ENCODE measurements at places on chromosomes 13 and 19. TPM values are rescaled to one million over a fixed set of nuclear protein-coding genes. Genes with fewer than 3 reads are reported as not detected.

- no peak overlapping the region for H3K4me3 ChIP-seq
- H3K36me3 ChIP-seq: no peaks in the 10 kb centered on the region
- peak overlapping the region; percentile 99 for H3K27ac ChIP-seq
- DNase-seq: no peak
Measured at GRCh38 chr19:13848340-13848677, 28.6 kb upstream of the NANOS3 start.

DNA sequence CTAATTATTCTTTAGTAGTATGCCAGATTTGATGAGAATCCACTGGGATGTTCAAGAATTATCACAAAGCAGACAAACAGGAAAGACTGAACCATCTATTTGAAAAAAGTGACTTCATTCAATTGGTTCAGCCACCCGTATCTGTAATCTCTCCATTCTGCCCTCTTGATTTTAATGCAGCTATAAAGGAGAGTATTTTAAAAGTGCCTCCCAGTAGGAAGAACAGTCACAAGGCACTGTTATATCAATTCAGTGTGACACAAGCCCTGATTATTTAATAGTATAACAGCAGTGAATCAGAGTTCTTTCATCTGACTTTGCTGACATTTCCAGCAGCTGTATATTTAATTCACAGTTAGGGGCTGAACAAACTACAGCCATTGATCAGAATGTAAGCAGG is 77.3 kb upstream of the SLAIN1 start:
- no peaks in the 10 kb centered on the region for H3K27me3 ChIP-seq
- H3K4me3 ChIP-seq: no peak overlapping the region
- no peak overlapping the region for H3K27ac ChIP-seq
- no peaks in the 10 kb centered on the region for H3K4me1 ChIP-seq
- DNase-seq: no peak
- H3K36me3 ChIP-seq: no peaks in the 10 kb centered on the region

GRCh38 chr19:17687857-17688784 is at the start of gene UNC13A:
Gene UNC13A, minus strand, starts transcription at chr19:17688354. Its CDS starts 155 bp downstream, at chr19:17688199.
- DNase-seq: no peak
- H3K27ac ChIP-seq: no peak within 1 kb of the TSS
- H3K4me1 ChIP-seq: peaks cover 14% of the 10 kb centered on the region

GRCh38 chr13:40095695-40096356 is 440.4 kb downstream of the COG6 start:
- no peak for DNase-seq
- H3K27ac ChIP-seq: no peak overlapping the region
- no peak overlapping the region for H3K4me3 ChIP-seq
- no peaks in the 10 kb centered on the region for H3K36me3 ChIP-seq
- H3K27me3 ChIP-seq: no peaks in the 10 kb centered on the region
- H3K4me1 ChIP-seq: no peaks in the 10 kb centered on the region

GRCh38 chr19:15437355-15438123 is 12.2 kb downstream of the WIZ start:
- no peak for DNase-seq
- no peaks in the 10 kb centered on the region for H3K36me3 ChIP-seq
- H3K27ac ChIP-seq: no peak overlapping the region
- no peak overlapping the region for H3K4me3 ChIP-seq

DNA sequence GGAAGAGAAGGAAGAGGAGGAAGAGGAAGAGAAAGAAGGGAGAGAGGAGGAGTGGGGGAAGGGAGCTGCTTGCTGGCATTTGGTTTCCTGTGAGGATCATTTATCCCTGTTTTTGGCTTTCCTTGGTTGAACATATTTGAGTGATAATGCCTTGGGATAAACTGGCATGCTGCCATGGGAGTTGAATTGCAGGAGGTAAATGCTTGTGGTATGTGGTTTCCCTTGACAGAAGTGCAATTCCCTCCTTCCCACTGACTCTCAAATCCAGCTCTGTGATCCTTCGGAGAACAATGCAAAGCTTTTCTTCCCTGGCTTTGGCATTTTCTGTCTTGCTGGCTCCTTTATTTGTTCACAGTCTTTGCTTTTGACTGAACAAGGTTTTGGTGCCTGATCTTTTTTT is 27.2 kb upstream of the CBY2 start:
- peaks cover 12% of the 10 kb centered on the region for H3K4me1 ChIP-seq
- peak; percentile 86 for DNase-seq
- H3K4me3 ChIP-seq: no peak overlapping the region

DNA sequence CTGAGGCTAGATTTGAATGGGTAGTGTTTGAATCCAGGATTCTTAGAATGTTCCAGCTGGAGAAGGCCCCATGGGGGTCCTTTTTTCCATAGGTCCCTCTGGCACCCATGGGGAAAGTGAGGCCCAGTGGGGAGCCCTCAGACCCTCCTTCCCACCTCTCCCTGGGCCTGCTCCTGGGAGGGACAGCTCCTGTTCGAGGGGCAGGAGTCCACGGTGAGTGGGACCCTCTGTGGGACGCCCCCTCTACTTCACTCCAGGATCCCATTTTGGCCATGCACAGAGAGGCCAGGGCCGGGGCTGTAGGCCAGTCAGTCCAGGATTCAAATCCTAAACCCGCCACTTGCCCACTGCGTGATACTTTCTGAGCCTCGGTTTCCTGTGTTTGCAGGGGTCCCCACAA is 7.6 kb downstream of the MEF2B start:
- no peaks in the 10 kb centered on the region for H3K27me3 ChIP-seq
- no peaks in the 10 kb centered on the region for H3K4me1 ChIP-seq
- H3K36me3 ChIP-seq: no peaks in the 10 kb centered on the region
- no peak overlapping the region for H3K27ac ChIP-seq
- no peak overlapping the region for H3K4me3 ChIP-seq

GRCh38 chr19:29610574-29611271 is 4.6 kb downstream of the POP4 start:
- H3K4me1 ChIP-seq: peaks cover 3% of the 10 kb centered on the region
- no peaks in the 10 kb centered on the region for H3K27me3 ChIP-seq
- H3K4me3 ChIP-seq: no peak overlapping the region
- peaks cover 4% of the 10 kb centered on the region for H3K36me3 ChIP-seq
- H3K27ac ChIP-seq: no peak overlapping the region

GRCh38 chr19:49474542-49474924 is 518 bp downstream of the FLT3LG start:
- H3K36me3 ChIP-seq: no peaks in the 10 kb centered on the region
- H3K27ac ChIP-seq: no peak overlapping the region
- no peaks in the 10 kb centered on the region for H3K4me1 ChIP-seq
- no peak for DNase-seq
- H3K27me3 ChIP-seq: no peaks in the 10 kb centered on the region
- H3K4me3 ChIP-seq: peak overlapping the region; percentile 82

DNA sequence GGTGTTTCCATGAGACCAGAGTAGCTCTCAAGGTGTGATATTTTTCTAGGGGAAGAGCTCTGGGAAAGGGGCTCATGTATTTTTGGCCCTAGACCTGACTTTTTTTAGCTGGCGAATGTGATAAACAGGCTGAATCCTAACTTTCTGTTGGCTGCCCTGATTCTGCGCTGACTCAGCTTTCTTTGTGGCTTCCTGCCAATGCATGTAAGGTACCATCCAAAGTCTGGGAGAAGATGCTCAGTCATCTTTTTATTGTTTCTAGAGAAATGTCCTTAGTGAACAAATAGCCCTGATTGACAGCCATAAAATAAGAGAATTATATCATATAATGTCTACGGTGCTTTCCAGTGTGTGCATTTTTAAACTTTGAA is 113.6 kb upstream of the MBNL2 start:
- no peaks in the 10 kb centered on the region for H3K36me3 ChIP-seq
- H3K27me3 ChIP-seq: no peaks in the 10 kb centered on the region
- H3K4me3 ChIP-seq: no peak overlapping the region
- H3K27ac ChIP-seq: no peak overlapping the region
- peaks cover 12% of the 10 kb centered on the region for H3K4me1 ChIP-seq

DNA sequence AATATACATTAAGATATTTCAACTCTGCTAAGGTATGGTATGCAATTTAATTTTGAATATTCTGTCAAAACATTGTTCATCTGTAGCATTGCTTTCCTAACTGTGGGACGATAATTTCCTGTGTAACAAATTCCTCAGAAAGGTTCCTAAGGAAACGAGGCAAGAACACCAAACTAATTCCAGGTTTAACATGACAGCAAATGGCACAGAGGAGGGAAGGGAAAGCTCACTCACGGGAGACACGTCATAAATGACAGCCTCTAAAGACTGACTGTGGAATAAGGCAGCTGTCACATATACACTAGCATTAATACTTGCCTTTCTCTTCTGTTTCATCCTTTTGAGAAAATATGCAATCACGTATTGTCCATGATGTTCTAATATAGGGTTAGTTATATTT is 380.6 kb downstream of the LIG4 start:
- DNase-seq: no peak
- H3K4me1 ChIP-seq: peaks cover 23% of the 10 kb centered on the region
- no peaks in the 10 kb centered on the region for H3K36me3 ChIP-seq
- no peaks in the 10 kb centered on the region for H3K27me3 ChIP-seq
- peak overlapping the region; percentile 71 for H3K27ac ChIP-seq
- H3K4me3 ChIP-seq: peak overlapping the region; percentile 52

DNA sequence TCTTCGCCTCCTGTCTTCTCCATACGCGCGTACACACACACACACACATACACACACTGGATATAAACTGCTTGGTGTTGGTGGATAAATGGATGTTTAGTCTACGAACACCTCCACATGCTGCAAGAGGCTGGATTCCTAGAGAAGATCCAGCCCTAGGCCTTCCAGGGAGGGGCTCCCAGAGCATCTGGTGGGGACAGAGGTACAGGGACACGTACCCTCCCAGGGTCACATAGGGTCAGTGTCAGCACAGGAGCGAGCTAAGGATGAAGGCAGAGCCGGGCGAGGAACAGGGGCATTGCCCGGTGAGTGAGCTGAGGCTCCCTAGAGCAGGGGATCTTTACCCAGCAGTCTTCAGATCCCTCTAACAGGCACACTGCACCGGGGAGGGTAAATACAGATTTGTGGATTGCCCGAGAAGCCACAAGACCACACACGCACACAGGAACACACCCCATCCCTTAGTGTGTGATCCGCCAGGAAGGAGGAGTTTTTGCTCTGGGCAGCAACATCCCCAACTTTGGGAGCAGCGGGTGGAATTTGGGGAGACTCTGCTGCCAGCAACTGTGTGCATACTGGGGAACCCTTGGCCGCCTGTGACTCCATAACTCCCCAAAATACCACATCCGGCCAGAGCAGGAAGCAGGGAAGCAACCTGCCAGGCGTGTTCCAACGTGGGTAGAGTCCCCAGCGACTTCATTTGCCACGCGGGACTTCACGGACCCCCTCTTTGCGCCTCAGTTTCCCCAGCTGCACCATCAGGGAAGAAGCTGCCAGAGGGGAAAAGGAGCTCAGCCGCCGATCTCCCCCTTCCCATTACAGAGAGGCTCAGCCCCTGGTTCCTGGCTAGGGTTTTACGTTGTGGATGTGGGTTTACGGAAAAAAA is 5.8 kb upstream of the TLE2 start:
- no peaks in the 10 kb centered on the region for H3K36me3 ChIP-seq
- H3K27me3 ChIP-seq: no peaks in the 10 kb centered on the region
- DNase-seq: no peak
- H3K4me3 ChIP-seq: peak overlapping the region; percentile 85
- H3K27ac ChIP-seq: peak overlapping the region; percentile 55

DNA sequence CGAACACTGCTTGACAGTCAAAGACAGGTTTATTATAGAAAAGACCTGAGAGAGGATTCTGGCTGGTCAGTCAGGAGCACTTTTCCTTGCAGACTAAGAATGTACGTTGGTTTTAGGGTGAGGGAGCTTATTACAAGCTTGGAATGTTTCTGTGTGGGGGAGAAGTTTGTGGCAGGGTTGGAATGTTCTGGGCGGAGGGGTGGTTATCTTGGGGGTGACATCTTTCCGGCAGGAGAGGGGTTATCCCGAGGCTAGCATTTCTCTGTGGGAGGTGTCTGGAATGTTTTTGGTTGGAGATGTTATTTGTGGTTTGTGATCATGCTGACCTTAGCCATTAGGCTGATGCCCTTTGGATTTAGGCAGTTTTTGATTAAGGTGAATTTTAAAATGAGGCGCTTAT is 61.8 kb downstream of the ZNF136 start:
- H3K4me1 ChIP-seq: no peaks in the 10 kb centered on the region
- DNase-seq: no peak
- H3K4me3 ChIP-seq: no peak overlapping the region
- no peak overlapping the region for H3K27ac ChIP-seq
- peaks cover 4% of the 10 kb centered on the region for H3K36me3 ChIP-seq

- peaks cover 19% of the 10 kb centered on the region for H3K4me1 ChIP-seq
- H3K4me3 ChIP-seq: no peak overlapping the region
Measured at GRCh38 chr13:42218576-42218975, 53.4 kb upstream of the AKAP11 start.

DNA sequence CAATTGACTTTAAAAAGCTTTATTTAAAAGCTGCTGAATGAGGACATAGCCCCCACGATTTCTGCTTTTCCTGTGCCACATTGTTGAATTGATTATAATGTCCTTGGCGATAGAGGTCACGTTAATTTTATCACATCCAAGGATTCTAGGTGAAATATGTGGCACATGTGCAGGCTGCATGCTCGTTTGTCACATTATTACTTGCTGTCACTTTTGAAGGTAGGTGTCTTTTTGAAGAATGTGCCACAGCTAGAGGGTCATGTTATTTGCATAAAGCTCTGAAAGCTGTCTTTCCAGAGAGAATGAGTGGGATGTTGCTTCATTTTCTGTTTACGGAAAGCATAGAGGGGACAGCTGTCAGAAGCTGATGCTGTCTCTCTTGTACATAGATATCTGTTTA is 927.6 kb upstream of the ATXN8OS start:
- no peak for DNase-seq
- no peak overlapping the region for H3K4me3 ChIP-seq
- H3K4me1 ChIP-seq: peaks cover 5% of the 10 kb centered on the region
- H3K27me3 ChIP-seq: no peaks in the 10 kb centered on the region
- no peak overlapping the region for H3K27ac ChIP-seq
- no peaks in the 10 kb centered on the region for H3K36me3 ChIP-seq

DNA sequence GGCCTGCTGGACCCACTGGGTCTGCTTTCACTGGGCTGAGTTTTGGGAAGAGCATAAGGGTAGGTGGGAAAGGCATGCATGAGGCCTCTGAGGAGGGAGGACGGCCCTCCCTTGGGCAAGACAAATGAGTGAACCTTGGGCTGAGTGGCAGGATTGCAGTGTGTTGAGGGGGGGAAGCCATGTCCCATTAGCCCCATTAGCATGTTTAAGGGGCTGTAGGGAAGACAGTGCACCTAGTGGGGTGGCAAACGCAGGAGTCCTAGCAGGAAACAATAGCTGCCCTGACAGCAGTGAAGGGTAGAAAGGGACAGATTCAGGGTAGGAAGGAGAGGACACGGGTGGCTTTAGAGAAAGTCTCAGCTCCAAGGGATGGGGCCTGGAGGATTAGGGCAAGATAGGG is 3.1 kb upstream of the ZBTB45 start:
- H3K4me3 ChIP-seq: no peak overlapping the region
- H3K4me1 ChIP-seq: peaks cover 12% of the 10 kb centered on the region
- H3K27me3 ChIP-seq: no peaks in the 10 kb centered on the region

Gene PEX11G
- 8.6 TPM for total RNA-seq

Gene CNFN
- total RNA-seq: 4.1 TPM

Gene TMEM86B
- total RNA-seq: 11.8 TPM

Gene FTL
- 1,250 TPM for total RNA-seq

Gene CLDND2
- not detected for total RNA-seq

Gene TNFSF9
- total RNA-seq: 9.6 TPM

Gene APOC1
- total RNA-seq: 2.7 TPM
